ENCODE measurements at places on chromosomes 1 and 21.

GRCh38 chr1:110136911-110137310 is 13.4 kb upstream of the SLC6A17 start:
- DNase-seq, result no peak

DNA sequence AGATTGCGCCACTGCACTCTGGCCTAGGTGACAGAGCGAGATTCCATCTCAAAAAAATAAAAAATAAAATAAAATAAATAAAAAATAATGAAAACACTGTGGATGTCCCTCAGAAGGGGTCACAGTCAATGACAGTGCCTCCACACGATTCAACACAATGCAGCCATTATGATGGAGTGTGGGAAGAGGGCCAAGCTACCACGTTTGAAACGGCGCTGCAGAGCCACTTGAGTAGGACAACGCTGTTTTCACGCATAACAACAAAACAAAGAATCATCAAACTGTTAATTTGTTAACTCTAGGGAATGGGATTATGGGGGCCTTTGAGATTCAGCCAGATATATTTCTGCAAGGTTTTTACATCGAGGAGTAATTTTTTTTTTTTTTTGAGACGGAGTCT is 36.5 kb downstream of the NKAIN1 start:
- no peak for DNase-seq

DNA sequence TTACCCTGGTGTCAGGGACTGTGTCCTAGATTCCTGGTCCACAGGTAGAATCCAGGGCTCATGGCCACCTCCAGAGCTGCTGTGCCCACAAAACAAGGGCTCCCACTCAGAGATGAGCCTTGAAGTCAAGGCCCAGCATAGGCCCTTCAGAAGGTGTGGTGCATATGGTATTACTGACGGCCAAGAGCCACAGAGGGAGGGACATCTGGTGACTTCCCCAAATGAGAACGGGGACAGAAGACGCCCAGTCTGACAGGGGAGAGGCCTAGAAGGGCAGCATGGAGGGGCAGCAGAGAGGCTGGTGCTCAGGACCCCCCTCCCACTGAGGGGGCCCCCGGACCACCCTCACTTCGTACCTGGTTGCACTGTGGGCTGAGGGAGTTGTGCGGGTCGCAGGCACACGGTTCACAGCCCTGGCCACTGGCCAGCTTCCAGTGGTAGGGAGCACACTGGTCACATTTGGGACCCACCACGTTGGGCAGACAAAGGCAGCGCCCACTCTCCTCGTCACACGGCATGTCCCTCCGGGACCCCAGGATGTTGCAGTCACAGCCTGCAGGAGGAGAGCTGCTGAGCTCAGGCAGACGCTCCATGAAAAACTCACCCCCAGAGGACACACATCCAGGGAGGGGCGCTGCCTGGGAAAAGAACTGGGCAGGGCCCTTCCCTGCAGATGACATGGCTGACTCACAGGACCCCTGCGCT is 25.0 kb downstream of the LAMB3 start:
- no peak for DNase-seq

DNA sequence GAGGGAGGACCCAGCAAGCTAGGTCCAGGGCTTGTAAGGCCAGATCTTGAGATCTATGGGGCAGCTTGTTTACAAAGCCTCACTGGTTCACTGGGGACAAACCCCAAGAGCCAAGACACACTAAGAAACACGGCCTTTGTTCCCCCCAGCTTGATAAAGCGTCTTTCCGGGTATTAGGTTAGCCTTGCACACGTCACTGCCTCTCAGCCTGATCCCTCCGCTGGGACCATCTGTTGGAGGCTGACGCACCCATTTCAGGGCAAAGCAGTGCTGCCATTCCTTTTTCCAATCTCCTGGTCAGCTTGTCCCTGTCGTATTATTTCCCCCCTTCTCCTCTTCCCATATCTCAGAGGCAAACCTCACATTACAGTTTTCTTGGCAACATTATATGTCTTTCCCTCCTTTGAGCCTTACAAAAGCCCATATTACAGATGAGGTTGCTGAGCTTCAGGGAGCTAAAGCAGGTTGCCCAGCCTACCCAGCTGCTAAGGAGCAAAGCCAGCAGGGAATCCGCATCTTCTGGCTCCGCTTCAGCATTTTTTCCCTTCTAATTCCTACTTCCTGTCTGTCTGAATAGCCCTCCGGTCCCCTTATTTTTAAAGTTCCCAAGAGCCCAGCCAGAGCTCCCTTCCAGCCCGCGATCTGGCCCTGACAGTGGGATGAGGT is 4.1 kb downstream of the HEYL start:
- no peak for DNase-seq

DNA sequence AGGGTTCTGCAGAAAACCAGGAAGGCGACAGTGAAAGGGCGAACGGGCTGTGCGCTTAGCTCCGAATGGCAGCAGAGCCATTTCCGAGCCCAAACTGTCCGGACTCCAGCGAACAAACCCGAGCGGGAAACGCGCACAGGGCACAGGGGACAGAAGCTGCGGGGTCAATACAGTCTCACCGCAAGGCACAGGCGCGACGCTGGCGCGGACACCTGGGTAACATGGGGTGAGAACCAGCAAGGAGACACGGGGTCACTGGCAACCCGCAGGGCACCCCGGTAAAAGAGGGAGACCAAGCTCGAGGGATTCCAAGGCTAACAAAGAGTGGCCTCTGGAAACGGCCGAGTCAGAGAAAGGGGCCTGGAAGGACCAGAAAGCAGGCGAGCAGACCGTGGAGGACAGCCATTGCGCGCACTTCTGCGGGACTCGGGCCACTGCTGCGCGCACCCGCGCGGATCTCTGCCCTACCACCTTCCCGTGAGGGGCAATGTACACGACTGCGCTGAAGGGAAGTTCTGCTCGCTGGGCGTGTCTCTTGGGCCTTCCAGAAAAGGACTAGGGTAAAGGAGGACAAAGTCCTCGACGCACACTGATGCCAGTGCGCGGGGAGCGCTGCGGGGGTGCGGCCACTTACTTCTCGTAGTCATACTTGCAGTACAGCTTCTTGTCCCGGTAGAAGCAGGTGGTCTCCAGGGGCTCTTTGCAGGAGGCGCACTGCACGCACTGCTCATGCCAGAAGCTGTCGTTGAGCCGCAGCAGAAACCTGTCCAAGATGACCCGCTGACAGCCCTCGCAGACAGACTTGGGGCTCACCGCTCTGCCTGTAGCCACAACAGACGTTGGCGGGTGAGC is 3.8 kb downstream of the LMX1A start:
- no peak for DNase-seq

DNA sequence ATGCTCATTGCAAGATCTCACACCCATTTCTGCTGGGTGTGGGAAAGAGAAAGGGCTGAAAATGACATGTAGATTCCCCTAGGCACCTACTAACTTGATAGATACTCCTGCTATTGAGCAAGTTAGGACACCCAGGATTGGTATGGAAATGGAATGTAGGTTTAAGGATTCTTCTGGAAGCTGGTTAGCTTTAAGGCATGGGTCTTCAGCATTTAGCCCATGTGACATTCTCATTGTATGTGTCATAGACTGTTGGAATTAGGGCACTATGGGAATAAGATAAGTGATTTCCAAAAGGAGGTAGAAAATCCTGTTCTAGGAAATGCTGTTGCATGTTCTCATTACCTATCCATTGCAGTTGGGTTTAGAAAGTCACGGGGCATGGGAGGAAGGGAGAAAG is 76.2 kb downstream of the DISC1 start:
- DNase-seq, result no peak

GRCh38 chr1:100266741-100267140 is 725 bp downstream of the RTCA start:
- DNase-seq, result no peak

DNA sequence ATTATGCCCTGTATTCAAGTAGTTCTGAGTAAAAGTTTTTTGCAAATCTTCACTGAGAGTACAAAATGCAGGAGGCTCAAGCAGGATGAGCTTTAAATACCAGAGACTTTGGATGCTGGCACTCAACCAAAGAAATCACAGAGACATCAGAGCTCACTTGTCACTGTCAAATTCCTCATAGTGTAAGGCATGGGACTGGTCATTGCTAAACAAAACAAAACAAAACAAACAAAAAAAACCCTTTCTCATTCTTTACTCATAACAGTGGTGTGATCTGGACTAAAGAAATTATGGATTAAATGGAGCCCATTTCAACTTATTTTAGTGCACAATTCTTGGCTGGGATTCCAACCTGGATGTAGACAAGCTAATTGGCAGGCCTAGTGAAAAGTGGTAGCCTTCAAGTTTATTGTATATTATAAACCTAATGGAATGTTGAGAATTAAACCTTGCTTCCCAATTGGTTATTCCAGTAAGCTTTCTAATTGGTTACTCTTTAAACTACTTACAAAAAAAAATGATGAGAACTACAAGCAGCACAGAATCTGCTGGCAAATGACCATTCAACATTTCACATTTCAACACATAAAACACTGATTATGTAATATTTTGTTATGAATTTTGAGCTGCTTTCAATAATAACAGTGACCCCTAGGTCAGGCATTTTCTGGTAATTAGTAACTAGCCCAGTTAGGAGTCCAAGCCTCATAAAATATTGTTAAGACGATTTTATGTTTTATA is 30.6 kb upstream of the NEK7 start:
- DNase-seq, result no peak

DNA sequence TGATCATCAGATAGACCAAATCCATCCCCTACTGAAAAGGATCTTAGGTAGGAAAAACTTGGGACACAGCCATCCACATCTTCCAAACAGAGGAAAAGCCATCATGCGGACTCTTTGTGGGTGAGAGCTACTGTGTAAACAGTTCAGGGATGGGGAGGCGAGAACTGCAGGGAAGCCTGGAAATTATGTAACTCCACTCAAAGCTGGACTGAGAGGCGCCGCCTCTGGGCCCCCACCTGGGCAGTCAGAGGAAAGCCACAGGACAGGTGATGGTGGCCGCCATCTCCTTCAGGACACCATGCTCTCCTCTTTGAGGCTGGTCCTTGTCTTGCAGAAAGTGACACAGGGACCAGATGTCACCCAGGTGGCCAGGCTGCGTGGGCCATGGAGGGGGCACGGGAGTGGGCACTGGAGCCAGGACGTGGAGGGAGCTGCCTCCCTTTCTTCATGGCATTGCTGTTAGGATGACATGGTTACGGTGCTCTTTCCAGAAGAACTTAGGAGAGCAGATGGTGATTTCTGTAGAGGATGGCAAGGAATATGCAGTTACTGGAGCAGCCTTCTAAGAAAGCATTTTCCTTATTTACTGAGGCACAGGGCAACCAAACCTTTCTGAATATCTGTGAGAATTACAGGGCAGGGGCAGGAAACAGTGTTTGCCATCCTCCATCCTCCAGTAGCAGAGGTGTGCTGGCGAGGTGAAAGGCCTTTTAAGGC is 32.0 kb upstream of the TDRD10 start:
- DNase-seq, result no peak

- DNase-seq, result no peak
These were observed 2.6 kb downstream of the AIDA start for GRCh38 chr1:222709700-222710153.

DNA sequence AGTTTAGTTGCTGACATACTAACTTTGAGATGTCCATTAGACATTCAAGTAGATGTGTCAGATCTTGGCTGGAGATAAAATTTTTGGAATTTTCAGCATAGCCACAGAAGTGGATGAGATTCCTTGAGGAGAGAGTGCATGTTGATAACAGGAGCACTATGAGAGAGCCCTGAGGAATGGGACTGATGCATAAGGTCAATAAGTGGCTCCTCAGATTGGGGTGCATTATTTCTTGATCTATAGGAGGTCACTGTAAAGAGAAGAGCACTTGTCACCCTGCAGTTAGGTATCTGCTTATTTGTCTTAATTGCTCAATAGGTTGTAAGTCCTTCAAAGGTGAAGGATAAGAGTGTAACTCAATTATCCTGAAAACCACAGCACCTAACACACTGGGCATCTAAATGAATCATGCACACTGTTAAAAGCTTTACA is 52.0 kb upstream of the TACSTD2 start:
- DNase-seq, result no peak

DNA sequence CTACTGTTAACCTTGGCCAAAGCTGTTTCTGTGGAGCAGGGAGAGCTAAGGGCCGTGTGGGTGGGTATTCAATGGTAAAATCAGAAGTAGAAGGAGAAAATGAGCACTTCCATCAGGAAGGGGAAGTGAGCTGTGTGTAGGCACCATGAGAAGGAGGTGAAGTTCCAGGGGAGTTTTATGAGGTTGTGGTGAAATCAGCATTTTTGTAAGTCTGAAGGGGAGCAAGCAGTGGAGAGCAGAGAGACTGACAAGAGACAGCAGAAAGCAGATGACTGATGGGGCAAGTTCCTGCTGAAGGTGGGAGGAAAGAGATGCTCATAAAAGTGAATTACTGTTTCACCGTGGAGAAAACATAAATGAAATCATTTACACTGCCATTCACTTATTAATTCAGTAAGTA is 2.7 kb upstream of the GPR88 start:
- DNase-seq, result no peak

DNA sequence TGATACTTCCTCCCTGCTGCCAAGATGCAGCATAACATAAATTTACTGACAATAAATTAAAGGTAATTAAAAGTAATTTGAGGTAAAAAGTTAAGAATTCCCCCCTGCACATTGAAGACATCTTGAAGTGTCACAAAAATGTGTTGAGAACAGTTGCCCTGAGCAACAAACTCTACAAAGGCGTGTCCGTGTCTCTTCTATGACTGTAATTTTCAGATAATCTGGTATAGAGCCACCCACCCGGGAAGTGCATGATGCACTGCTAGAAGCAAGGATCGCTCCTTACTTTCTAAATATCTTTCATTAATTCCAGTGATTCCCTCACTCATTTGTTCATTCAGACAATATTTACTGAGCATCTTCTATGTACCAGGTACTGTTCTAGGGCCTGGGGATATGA is 11.0 kb upstream of the CASQ1 start:
- no peak for DNase-seq

- DNase-seq, result no peak
These were observed at the start of gene GBP6 for GRCh38 chr1:89363638-89364536. Gene GBP6, plus strand, starts transcription at chr1:89364059. Its CDS starts 4,493 bp downstream, at chr1:89368552.

GRCh38 chr21:14686466-14687267 is 140.6 kb upstream of the SAMSN1 start:
- DNase-seq, result peak; percentile 49
